ENCODE measurements at places on chromosomes 5 and 9.

DNA sequence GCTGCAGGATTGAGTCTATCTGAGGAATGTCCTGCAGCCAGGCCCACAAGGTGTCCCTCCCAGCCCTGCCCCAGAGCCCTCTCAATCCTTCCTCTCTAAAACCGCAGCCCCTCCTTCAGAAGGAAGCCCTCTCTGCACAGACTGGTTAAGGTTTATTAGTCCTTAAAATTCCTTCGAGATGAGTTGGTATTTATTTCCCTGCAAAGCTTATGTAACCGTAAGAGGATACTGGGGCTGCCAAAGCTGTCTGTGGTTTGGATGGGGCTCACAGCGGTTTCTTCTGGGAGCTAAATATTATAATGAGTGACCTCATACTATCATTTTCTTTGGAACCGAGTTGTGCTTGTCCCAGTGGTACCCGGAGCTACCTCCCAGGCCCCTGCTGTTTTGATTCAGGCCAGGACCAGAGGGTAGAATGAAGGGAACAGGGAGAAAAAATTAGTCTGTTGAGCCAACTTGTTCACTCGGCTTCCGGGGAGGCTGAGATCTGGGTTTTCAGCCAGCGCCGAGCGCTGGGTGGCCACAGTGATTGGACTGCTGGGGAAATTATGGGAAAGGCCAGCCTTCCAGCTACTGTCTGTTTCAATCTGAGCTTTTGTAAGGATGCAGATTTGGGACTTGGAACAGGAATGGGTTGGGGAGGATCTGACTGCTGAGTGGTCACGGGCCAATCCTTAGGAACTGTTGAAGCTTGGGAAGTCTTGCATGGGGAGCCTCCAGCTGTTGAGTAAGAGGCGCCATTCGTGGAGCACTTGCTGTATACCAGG lies 107.5 kb downstream of the NDFIP1 start:
- DNase-seq = no peak

DNA sequence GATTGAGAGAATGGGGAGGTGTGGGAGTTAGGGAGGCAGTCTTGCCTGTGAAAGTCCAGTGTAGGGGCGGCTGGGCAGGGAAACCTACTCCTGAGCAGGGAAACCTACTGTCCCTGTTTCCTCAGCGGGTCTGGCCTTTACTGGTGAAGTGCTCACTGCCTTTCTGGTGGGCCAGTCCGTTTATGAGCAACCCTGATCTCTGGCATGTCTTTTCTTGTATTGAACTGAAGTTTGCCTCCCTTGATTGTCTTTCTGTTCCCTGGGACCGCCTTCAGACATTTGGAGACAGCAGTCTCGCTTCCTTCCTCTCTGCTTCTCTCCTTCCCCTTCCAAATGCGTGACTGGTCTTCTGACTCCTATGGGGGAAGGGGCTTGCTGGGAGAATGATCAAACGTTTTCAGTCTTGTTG lies 2.9 kb downstream of the SNX18 start:
- no peak for DNase-seq

- DNase-seq = no peak
Observed at GRCh38 chr5:20617841-20618240, 629.8 kb upstream of the CDH18 start.

DNA sequence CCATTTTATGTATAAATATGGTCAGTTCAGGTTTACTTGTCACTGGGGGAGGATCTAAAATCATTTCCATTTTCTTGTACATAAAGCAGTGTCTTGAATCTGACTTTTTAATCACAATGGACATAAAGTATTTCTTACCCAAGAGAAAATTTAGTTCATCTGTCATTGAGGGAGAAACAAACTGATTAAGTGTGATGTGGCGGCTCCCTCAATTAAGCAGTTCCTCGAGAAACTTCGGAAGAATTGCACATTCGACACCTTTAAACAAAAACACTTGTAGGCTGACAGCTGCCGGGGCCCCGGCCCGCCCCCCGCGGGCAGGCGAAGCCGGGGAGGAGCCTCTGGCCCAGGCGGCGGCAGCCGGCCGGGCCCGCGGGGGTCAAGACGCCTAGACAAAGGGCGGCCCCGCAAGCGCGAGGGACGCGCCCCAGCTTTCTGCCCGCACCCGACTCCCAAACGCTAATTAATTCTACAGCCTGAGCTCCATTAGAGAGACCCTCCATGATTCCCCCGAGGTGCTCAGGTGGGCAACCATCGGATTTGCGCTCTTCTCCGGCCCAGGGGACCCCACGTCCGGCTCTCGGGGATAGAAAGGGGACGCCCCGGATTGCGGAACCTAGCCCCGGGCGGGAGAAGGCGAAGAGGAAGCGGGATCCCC lies 750 bp downstream of the TRIM36 start:
- no peak for DNase-seq

DNA sequence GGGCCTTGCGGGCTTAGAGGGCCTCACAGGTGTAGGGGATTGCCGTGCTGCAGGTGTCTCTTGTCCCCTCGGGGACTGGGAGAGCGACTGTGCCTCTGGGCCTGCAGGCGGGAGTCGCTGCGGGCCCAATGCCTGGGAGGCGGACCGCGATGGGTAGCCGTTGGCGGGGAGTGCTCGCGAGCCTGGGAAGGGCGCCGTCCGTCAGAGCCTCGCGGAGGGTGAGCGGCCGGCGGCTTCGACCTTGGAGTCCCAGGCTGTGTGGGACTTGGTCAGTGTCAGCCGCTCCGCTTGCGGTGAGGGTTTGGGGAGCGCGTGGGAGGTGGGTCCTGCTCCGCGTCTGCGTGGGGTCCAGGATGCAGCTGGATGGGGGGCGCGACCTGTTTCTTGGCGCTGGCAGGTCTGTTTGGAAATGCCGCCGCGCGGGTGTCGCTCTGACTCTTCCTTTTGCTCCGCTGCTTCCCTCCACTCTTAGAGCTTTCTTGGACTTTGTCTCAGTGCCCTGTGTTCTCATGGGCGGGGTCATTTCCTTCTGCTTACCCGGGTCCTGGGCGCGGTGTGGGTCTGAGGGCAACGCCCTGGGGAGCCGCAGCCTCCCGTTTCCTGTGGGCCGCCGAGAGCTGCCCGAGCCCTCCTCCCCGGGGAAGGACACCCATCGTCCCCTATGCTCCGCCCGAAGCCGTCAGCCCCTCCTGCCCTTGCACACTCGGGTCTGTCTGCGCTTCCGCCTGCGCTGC lies 88.9 kb upstream of the CACNA1B start:
- no peak for DNase-seq

DNA sequence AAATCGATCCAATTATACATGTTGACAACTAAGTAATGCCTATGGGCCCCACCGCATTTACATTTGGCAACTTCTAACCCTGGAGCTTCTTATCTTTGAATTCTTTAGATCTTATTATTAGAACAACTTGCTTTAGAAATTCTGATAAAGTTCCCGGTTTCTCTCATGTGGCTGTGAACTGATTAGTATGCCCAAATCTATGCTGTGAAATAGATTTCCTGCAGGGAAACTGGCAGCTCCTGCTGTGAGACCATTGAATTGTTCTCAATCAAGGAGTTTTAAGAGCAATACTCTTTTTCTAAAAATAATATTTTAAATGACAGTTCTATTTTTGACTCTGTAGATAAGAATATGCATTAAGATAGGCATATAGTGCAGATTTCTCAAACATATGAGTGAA lies 177.5 kb downstream of the GABRB2 start:
- no peak for DNase-seq

DNA sequence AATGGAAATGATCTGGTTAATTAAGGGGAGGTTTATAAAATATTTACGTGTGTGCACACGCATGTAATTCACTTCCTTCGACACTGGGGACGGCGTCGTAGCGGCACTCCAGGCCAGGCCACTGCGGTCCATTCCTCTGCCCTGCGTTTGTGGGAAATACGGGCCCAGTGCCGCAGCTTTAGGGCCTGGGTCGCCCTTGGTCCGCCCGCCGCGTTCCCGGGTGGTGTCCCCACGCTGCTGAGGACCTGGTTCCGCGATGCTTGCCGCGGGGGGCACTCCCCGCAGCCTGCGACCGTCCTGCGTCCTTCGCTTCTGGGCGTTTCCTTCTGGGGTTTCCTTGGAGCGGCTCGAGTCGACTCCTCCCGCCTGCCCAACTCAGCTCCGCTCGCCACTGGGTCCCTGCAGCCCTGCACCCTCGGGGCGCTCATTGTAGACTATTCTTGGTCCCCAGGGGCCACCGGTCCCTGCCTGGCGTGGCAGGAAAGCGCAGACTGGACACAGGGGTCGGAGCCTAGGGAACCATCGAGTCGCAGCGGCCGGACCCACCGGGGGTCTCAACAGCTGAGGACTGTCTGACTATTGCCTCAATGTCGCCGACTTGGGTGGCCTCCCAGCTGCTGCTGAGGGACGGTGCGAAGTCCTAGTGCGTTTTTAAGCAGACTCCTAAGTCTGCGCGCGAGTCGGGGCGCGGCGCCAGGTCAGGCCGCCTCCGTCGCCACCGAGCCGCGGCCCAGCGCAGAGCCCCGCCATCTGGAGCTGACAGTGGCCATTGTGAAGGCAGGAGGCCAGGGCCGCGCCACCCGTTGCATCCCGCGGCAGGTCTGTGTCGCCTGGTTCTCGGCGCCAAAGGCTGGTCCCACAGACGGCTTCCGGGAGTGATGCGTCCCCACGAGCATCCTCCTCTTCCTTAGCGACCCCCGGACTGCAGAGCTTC lies 4.4 kb upstream of the IRX1 start:
- DNase-seq = no peak

DNA sequence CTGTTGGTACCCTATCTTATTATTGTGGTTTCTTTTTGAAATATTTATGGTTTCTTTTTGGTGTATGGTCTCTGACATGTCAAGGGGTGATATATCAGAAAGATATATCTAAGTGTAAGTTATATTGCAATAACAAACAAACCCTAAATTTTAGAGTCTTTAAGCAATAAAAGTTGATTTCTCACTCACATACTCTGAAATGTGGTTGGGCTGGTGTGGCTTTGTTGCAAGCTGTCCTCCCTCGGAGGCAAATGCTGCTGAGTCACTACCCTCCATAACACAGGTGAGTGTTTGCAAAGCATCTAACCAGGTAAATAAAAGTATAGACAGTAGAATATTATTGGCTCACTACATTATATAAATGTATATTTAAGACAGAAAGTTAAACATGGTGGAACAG lies 253.2 kb downstream of the CDH18 start:
- DNase-seq = no peak

DNA sequence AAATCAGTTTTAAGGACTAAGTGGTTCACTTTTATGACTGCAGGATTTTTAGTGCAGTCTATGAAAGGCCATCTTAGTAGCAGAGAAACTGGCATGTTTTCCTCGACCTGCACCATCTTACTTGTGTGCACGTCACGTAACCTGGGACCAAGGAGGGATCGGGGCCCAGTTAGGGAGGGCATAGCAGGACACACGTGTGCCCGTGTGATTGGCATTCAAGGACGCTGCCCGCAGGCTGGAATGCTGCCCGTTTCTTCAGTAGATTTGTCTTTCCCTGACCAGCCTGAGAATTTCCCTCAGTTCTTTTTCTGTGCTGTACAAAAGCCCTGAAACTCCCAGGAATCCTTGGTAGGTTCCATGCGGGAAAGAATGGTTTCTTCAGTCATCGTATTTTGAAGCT lies 196.3 kb downstream of the TRIO start:
- DNase-seq = no peak

GRCh38 chr9:99356512-99356971 lies 134.5 kb downstream of the SEC61B start:
- DNase-seq = no peak

DNA sequence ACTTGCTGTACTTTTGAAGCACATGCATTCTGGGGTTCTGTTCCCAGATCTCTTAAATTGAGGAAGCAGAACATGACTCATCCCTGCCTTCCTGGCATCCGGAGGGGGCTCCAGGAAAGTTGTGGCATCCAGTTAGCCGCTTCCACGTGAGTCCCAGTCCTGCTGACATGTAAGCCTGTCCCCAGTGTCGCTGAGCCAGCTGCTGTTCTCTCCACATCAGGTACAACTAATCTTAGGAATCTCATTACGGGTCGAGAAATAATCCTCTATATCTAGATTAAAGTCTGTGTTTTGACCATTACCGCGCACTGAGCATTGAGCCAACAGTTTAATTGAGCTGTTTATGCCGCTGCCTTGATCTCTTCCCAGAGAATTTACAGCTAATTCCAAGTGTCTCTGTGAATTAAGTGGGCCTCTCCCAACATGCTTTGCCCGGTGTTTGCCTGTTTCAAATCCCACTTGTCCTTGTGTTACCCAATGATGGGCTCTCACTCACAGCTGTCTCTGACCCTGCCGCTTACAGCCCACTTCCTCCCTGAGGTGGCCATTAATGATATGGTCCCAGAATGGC lies 10.5 kb upstream of the SHB start:
- no peak for DNase-seq

GRCh38 chr9:109797006-109797405 lies 17.0 kb downstream of the PALM2AKAP2 start:
- no peak for DNase-seq

- DNase-seq = no peak
Observed at GRCh38 chr9:99057665-99058625, 47.0 kb upstream of the TGFBR1 start.
